ENCODE measurements at places on chromosomes 5 and 9.

- no peak for DNase-seq
Measured at GRCh38 chr5:138946831-138947560, 71.9 kb upstream of the LRRTM2 start.

DNA sequence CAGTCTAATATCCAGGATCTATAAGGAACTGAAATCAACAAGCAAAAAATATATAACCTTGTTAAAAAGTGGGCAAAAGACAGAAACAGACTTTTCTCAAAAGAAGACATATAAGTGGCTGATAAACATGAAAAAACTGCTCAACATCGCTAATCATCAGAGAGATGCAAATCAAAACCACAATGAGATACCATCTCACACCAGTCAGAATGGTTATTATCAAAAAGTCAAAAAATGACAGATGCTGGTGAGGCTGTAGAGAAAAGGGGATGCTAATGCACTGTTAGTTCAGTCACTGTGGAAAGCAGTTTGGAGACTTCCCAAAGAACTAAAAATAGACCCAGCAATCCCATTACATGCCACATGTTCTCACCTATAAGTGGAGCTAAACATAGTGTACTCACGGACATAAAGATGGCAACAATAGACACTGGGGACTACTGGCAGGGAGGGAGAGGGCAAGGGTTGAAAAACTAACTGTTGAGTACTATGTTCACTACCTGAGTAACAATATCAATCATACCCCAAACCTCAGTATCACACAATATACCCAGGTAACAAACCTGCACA is 11.7 kb upstream of the TSSK1B start:
- DNase-seq: no peak

- no peak for DNase-seq
Measured at GRCh38 chr5:7877851-7878250, 8.9 kb downstream of the MTRR start.

DNA sequence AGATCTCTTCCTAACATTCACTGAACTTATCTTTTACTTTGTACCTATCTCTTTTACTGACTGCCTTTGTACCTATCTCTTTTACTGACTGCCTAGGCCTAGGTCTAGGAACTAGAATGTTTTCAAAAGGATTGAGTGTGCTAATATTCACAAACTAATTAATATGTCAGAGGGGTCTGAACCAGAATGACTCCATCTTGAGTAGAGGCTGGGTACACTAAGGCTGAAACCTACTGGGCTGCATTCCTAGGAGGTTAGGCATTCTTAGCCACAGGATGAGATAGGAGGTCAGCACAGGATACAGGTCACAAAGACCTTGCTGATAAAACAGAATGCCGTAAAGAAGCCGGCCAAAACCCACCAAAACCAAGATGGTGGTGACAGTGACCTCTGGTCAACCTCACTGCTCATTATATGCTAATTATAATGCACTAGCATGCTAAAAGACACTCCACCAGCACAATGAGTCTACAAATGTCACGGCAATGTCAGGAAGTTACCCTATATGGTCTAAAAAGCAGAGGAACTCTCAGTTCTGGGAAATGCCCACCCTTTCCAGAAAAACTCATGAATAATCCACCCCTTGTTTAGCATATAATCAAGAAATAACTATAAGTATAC is 2.5 kb upstream of the RHOBTB3 start:
- DNase-seq: no peak

GRCh38 chr5:127296321-127296720 is 5.7 kb downstream of the MEGF10 start:
- DNase-seq: no peak

DNA sequence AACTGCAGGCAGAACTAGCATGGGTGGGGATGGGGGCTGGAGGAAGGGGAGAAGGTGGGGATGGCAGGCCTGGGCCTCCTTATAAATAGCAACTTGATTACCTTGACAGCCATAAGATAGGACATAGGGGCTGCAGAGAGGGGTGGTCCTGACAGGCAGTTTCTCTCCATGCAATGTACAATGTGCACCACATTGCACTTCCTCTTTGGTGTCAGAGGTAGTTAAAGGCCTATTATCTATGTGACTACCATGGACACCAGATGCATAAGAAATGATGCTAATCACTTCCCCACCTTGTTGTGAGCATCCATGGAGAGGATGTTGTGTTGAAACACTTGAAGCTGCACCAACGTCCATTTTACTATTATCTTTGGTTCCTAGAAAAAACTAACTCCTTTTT is 20.2 kb upstream of the SUB1 start:
- DNase-seq: no peak

GRCh38 chr9:83511051-83511450 is 27.1 kb downstream of the FRMD3 start:
- no peak for DNase-seq

DNA sequence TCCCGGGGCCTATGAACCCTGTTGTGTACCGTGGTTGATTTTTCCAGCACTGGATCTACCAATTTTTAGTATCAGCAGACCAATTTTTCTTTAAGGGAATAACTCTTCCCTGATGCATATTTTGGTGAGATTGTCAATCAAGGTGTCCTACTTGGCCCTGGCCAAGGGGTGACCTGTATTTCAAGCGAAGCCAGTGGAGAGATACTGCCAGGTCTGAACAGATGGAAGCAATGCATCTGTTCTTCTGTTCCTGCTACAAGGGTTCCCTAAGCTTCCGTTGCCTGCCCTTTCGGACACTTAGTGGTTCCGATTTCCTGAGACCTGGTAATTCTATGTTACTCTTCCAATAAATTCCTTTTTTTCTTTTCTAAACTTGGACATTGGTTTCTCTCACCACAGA is 37.3 kb downstream of the ADAM19 start:
- no peak for DNase-seq

DNA sequence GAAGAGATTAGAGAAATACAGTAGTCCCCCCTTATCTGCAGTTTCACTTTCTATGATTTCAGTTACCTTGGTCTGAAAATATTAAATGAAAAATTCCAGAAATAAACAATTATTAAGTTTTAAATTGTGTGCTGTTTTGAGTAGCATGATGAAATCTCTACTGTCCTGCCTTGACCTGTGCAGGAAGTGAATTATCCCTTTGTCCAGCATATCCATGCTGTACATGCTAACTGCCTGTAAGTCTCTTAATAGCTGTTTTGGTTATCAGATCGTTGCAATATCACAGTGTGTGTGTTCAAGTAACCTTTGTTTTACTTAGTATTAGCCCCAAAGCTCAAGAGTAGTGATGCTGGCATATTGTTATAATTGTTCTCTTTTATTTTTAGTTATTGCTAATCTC is 11.2 kb upstream of the JAK2 start:
- DNase-seq: no peak

- no peak for DNase-seq
Measured at GRCh38 chr5:135386886-135387628, 12.0 kb downstream of the MACROH2A1 start.

GRCh38 chr5:39933061-39933460 is 508.3 kb upstream of the DAB2 start:
- DNase-seq: no peak

GRCh38 chr9:130526193-130526853 is 53.1 kb upstream of the FUBP3 start:
- DNase-seq: no peak

DNA sequence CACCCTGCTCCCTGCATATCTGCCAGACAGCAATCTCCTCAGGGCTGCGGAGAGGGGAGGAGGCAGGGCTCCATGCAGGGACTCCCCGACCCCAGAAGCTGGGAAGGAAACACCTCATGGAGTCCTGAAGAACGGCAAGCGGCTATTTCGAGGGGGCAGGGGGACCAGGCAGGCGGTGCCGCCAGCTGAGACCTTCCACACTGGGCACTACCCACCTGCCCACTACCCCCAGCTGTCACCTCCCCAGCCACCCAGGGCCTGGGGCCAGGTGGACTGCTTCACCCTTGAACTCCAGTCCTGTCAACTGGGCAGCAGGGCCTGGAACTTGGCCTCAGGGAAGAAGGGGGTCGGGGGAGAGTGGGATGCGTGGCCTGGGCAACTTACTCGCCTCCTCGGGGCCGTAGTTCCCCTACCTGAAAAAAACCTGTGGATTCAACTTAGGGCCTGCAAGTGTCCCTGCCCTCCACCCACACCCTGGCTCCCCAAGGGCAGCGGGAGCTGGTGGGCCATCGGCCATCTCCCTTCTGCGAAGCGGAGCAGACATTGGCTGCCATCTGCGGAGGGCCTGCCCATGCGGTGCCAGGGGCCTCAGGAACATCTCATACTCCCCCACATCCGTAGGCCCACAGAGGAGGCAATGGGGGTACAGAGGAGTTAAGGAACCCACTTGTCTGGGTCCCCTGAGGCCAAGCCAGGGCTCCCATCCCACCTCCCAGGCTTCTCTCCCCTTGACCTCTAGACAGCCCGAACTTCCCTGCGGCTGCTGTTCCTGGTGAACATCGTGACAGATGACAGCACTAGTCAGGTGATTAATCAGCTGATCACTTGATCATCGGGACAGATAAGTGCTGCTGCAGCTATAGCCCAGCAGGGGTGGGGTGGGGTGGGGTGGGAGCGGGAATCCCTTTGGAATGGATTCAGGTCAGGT is 18.5 kb upstream of the RALGDS start:
- no peak for DNase-seq

DNA sequence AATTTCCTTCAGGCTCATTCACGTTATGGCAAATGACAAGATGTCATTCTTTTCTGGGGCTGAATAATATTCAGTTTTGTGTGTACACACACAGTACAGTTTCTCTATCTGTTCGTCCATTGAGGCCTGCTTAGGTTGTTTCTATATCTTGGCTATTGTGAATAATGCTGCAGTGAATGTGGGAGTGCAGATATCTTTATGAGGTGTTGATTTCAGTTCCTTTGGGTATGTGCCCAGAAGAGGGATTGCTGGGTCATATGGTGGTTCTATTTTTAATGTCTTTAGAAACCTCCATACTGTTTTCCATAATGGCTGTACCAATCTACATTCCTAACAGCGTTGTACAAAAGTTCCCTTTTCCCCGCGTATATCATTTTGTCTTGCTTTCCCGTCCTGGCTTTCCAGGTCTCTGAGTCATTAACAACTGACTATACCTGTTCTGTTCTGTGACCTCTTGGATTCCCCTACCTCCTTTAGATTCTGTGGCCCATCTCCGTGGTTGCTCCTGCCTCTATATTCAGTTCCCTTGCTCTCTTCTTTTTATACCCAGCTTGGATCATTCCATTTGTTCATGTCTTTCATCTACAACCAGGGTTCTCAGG is 6.8 kb downstream of the SNX30 start:
- DNase-seq: no peak

GRCh38 chr5:57889558-57889957 is 406.9 kb upstream of the ACTBL2 start:
- no peak for DNase-seq

Measured in NCI-H1105 (cell line).